ENCODE measurements at places on chromosomes 1 and 21. TPM values are rescaled to one million over a fixed set of nuclear protein-coding genes. Genes with fewer than 3 reads are reported as not detected.

- no peak for DNase-seq
Observed at GRCh38 chr1:227548119-227548397, 15.3 kb upstream of the ZNF678 start.

DNA sequence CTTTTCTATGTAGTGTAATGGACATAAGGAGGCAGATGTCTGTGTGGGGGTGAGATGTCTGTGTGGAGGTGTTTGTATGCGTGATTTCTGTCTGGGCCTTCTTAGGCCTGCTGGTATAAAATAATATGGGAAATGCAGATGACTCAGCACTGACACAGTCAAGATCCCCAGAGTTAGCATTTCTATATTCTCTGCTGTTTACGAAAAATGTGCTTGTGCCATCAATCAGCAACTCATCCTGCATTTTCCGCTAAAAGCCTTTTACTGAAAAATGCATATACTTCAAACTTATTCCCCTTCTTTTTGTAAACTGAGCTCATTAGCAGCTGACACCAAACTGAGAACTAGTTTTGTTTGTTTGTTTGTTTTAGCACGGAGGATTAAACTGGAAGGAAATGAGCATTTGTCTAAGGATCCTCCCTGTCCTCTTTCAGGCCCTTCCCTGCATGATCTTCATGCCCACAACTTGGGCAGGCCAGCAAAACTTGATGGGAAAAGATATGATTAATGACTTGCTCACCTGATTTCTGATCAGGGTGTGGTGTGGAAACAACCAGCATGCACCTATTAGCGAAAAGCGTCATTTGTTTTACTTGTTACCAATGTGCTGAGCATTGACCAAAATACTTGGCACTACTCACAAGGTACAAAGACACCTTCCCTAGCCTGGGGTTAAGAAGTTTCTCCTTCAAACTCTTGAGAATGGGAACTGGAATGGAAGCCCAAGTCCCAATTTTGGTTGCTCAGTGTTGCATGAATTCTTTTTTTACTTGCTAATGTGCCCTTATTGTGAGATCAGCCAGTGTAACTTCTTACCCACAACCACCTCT is 77.4 kb downstream of the NDUFS5 start:
- no peak for DNase-seq

DNA sequence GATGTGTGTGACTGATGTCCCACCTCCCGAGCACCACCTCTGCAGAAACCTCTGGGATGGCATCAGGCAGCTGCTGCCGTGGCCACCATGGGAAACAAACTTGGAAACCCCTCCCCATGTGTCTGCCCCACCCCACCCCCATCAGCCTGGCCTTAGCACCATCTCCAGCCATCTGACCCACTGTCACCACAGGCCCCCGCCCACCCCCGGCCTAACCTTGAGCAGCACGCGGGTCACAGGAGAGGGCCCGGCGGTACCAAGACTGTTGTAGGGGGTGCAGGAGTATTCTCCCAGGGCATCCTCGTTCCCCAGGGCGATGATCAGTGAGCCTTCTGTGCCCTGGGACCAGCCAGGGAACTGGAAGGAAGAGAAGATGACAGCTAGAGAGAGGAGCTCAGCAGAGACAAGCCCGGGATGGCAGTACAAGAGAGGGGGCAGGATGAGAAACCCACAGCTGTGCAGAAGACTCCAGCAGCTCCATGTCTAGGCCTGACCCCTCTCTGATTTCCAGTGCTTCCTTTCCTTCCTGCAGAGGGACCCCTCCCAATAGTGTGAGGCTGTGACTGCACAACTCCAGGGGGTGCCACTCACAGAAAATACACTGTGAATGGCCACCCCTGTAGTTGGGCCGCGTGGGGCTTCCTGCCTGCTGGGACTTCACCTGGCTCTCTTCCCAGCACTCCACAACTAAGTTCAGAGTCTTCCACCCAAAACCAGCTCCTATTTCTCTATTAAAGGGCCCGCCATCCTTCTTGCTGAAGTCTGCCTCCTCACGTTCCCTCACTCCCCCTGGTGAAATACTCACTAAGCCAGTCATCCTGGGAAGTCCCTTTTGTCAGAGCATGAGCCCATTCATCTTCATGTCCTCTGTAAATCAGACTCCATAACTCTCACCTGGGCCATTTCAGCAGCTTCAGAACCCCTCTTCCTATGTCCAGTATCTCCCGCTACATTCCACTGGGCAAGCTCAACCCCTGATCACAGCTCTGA is 7.3 kb upstream of the TAGLN2 start:
- DNase-seq = peak; percentile 74

- peak; percentile 1 for DNase-seq
Observed at GRCh38 chr1:17377325-17377953, 5.4 kb downstream of the PADI6 start.

Gene MYBPHL
- polyA plus RNA-seq = 0.27 TPM

Gene S100A12
- 3.5 TPM for polyA plus RNA-seq

DNA sequence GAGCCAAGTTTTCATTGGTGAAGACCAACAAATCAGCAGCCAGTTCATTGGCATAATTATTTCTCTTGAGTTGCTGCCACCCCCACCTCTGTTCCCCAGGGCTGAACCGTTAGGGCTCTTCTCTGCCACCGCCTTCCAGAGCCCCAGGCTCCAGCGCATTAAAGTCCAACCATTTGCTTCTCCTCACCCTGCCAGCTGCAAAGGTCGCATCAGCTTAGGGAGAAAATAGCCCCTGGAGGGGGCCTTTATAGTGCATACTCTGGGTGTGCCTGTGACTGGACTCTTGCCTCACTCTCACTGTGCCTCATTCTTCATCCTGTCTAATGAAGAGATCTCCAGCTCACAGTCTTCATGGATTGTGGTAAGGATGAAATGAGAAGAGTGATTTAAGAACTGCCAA is 50.4 kb downstream of the KDM1A start:
- no peak for DNase-seq

Gene HLX
- polyA plus RNA-seq = 46.4 TPM

DNA sequence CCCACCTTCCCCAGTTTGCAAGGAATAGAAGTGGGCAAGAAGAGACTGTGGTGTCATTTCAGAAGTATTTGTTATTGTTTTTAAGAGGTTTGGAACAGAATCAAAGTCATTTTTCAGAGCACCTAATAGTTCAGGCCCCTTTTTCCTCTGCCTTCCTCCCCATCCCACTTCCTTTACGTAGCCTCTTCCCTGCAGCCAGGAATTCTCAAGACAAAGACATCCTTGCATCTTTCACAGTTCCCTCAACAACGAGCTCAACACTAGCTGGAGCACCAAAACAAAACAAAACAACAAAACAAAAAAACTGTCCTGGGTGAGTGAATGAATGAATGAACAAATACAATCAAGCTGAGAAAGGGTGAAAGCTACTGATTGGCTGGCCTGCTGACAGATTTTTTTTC is 7.0 kb downstream of the PALMD start:
- DNase-seq = no peak

Data from left lung (tissue), 14 donors.